Glomerular endothelial cell (primary cell): ENCODE measurements at places on chromosomes 3 and 15.

DNA sequence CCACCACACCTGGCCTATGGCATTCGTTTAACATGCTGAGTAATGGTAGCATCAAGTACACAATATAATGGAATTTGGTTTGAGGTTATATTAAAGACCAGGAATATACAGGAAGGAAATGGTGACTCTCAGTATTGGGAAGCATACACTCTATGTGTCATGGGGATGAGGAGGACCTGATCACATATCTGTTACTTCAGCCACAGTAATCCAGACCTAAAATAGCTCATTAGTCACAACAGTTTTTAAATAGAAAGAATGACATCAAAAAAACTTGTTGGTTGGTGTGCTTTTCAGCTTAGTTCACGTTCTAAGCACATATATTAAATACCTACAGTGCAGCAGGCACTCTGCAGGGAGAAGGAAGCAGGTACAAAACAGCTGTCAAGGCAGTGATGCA lies 52.5 kb upstream of the ATP2C1 start:
- no peak for DNase-seq

DNA sequence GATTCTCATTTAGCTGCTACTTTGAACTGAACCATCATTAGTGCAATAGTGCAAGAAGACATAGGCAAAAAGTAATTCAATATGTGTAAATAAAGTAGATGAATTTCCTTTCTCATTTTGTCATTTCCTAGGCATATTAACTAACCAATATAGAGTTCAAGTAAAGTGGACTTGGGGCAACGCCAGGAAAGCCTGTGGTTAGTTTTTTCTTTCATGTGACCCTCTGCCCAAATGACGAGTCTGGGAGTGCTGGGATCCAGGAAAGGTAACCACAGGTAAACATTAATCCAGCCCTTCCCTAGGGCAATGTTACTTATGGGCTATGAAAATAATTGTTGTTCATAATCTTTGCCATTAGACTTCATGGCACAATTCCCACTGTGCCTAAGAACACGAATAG lies 181.0 kb downstream of the VPS13C start:
- no peak for DNase-seq

- DNase-seq, result no peak
Measured at GRCh38 chr3:126508564-126508964, 9.0 kb downstream of the UROC1 start.

- no peak for DNase-seq
Measured at GRCh38 chr3:151918253-151919029, 45.0 kb downstream of the SUCNR1 start.

DNA sequence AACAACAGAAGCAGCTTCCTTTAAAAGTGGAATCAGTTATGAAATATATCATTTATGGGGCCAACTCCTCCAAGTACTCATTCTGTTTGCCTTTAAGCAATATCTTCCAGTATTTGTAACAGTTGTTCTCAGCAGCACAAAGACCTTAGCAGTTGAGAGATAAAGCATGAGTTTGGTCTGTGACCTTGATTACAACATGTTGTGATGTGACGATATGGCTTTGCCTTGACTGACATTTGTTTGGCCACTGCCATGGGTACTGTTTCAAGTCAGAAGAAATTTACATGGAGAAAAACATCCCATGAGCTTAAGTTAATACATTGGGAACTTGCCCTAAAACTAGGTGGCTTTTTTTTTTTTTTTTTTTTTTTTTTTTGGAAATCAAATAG lies 175.1 kb upstream of the KBTBD8 start:
- DNase-seq, result no peak

GRCh38 chr3:60055765-60056164 lies 1005.9 kb upstream of the CFAP20DC start:
- DNase-seq, result no peak

GRCh38 chr3:192063570-192063969 lies 602.6 kb downstream of the PYDC2 start:
- no peak for DNase-seq

DNA sequence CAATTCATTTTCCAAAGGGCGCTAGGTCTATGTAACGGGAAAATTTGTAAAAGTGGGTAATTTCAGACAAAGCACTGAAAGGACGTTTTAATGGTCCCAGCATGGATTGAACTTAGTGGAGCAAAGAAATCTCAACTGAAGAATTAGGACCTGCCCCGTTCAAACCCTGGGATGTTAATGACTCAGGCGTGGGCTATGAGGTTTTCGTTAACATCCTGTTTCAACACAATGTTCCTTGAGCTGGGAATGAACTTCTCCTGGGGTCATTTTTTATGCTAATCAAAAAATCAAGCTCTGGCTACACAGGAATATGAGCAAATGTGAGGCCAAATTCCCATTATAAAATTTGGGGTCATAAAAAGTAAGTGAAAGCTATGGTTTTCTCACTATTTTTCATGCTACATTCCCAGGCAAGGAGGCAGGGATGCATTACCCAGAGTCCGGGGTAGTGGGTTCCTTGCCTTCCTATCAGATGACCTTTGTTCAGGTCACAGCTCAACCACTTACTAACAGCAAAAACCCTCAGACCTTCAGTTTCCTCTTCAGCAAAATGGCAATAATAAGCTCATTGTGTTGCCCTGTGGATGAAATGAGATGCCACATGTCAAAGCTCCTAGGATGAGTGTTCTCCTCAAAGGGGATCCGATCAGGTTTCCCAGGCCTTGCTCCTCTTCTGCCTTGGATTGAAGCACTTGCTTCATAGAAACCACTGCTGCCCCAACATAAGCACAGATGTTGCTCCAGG lies 271.4 kb downstream of the ARRDC4 start:
- no peak for DNase-seq

GRCh38 chr3:134407239-134407625 lies 33.0 kb upstream of the AMOTL2 start:
- no peak for DNase-seq

DNA sequence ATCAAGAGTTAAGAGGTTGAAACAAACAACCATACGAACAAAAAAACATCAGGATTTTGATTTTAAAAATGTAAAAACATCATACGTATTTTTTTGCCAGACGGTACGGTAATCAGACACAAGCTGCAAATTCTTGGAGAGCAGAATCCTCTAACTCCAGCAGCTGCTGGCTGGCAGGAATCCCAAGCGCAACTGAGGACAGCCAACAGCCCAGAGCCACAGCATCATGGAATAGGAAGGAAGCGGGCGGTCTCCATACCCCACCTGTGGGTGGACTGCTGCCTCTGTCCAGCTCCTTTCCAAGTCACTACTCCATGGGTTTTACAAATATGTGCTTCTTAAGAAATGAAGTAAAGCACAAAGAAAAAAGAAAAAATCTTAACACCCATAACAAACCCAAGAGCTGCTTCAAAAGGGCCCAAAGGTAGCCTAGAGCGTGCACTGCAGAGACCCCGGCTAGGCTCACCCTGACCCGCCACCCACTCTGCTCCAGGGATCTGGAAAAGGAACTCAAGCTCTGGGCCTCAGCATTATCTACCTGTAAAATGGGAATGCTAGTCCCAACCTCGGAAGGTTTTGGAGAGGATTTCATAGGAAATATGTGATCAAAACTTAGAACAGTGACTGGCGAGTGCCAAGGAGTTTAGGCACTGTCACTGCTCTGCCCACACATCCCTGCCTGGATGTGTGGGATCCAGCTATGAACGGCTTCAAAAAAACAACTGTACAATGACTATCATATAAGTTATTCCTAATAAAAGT lies 33.4 kb downstream of the ZXDC start:
- DNase-seq, result no peak

GRCh38 chr3:148968321-148968720 lies 23.0 kb upstream of the GYG1 start:
- no peak for DNase-seq

GRCh38 chr3:156382458-156383346 lies 172.2 kb downstream of the SSR3 start:
- DNase-seq, result peak; percentile 42

- DNase-seq, result no peak
Measured at GRCh38 chr3:73933585-73933984, 308.8 kb upstream of the PDZRN3 start.

- no peak for DNase-seq
Measured at GRCh38 chr3:178193846-178194245, 342.4 kb upstream of the KCNMB2 start.

DNA sequence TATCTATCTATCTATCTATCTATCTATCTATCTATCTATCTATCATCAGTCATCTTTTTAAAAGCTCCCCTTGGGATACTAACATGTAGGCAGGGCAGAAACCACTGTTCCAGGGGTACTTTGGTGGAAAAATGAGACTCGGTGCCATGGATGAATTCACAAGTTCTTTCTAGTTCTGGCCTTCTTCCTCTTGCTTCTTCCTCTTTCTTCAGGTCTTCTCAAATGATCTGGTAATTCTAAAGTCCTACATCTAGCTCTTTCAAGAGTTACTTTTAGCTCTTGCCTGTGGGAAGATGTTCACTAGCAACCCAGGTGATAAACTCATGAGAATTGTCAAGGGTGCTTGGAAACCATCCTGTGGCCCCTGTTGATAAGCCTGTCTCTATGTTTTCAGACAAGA lies 168.5 kb upstream of the TBC1D5 start:
- no peak for DNase-seq

DNA sequence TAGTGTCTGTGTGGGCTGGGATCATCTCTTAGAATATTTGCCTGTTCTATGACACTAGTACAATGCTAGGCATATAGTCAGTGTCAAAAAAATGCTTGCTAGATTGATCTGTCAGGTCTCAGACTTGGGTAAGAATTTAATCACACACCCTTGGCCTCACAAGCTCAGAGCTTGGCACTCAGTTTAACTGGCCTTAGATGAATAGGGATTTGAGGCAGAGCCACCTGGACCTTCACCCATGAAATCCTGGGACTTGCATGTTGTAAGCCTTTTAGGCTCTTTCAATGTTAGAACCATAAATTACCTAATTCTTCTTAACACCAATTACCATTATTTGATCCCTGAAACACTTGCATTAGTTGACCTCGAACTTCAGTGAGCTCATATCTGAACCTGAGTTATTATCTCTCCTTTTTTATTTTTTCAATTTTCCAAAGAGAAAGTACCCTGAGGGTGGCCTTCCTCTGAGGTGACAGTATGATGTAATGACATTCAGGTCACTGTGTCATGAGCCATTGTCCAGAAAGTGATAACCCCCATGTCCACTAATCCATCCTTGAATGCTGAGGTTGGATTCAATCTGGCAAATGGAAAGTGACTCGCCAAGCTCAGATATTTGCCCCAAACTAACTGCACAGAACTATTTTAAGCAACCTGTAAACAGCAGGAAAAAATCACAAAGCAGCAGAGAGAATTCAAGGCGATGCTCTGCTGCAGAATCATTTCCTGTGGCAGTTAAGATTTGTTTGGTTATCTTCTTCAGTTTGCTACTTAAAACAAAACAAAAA lies 615.2 kb upstream of the NR2F2 start:
- DNase-seq, result no peak

- DNase-seq, result peak; percentile 58
Measured at GRCh38 chr15:48352474-48353072, 21.3 kb downstream of the DUT start.

GRCh38 chr15:74888716-74889115 lies 1.1 kb upstream of the MPI start:
- no peak for DNase-seq

- no peak for DNase-seq
Measured at GRCh38 chr3:119044593-119044992, 9.9 kb upstream of the IGSF11 start.

DNA sequence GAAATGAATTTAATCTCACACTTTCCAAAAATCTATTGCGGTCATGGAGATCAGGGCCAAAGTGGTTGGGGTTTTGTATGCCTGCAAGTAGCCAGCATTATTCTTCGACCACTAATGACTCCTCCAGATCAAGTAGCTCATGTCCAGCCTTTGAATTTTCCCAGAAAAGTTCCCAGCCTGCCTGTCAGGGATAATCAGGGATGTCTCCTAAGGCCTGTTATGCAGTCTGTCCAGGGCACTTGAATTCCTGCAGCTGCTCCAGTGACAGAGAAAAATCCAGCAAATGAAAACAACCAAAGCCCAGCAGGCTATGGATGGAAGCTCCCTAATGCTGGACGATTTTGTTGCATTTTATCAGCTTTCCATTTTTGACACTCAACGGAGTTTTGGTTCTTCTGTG lies 215.4 kb downstream of the ADAMTSL3 start:
- DNase-seq, result no peak

DNA sequence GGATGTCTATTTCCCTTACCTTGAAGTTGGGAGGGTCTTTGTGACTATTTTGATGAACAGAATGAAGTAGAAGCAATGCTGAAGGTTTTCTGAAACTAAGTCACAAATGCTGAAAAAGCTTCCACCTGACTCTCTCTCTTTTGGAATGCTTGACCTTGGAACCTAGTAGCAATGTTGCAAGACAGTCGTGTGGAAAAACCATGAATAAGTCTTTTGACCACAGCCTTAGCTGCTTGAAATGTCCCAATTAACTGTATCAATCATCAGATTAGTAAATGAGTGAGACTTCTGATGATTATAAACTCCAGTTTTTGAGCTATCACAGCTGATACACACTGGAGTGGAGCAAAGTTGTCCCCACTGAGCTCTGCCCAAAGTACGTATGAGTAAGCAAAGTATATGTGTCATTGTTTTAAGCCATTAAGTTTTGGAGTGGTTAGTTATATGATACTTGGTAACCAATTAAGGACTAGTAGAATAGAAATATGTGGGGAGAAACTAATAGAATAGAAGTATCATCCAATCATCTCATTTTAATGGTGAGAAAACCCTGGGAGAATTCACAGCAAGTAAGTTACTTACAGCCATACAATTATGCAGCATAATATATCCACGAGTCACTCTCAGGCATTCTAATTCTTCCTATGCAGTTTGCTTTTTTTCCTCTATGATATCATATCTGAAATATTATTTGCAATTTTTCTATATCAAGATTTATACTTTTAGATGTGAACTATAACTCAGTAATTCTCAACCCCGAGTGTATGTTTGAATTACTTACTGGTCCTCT lies 1010.6 kb downstream of the ROBO2 start:
- no peak for DNase-seq

DNA sequence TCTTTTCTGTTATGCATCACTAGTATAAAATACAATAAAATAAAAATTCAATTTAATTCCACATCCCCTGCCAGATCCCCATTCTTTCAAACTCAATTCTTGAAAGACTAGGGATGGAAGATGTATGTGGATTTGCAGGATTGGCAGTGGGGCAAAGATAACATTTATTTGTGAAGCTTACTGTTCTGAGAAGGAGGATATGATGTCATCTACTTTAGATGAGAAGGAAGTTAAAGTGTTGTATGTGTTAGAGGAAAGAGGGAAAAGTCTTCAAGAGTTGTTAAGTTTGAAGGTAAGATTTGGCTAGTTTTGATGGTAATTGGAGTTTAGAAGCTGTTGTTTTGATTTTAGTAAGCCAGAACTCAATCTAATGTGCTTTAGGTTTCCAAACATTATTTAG lies 845.1 kb upstream of the NR2F2 start:
- no peak for DNase-seq

DNA sequence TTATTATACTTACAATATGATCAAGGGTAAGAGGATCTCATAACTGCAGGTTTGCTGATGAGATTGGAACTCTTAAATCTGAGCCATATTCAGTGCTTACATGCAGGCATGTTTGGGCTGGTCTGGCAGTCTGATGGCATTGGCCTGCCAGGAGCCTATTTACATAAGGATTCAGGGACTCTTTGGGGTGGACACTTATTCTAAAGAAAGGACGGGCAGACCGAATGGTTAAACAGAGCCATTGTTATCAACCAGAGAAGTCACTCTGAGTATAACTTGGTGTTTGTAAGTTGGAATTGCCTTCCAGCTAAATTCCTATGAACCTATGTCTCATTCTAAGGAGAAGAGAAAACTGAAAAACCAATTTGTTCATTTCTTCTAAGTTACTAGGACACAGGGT lies 932.8 kb downstream of the IGSF11 start:
- no peak for DNase-seq
